ENCODE measurements at places on chromosomes 12 and 14.

DNA sequence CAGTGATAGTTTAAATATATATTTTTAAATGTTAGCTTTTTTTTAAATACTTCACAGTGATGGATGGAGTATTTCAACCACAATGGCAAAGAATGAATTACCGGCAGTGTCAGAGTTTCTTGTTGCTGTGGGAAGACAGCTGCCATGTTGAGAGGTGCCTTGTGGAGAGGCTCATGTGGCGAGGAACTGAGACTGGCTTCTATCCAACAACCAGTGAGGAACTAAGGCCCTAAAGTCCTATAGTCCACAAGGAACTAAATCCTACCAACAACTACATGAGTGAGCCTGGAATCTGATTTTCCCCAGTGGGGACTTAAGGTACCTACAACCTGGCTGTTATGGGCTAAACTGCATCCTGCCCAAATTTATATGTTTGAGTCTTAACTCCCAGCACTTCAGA is 220.2 kb upstream of the PLEKHG7 start:
- no peak for DNase-seq

DNA sequence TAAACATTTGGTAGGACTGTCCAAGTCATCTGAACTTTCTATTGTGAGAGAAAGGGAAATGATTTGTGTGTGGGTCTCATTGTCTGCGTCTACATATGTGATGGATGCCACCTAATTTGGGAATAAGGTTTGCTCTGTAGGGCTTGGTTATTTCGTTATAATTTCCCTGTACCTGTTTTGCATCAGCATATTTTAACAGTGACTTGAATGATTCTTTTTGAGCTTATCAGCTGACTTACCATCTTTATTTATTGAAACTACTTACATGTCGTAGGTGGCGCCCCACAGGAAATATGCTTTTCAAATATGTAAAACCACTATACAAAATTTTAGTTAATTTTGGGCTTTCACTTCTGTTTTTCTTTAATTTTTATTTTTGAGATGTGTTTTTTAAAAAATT is 56.5 kb upstream of the BCAT1 start:
- no peak for DNase-seq

DNA sequence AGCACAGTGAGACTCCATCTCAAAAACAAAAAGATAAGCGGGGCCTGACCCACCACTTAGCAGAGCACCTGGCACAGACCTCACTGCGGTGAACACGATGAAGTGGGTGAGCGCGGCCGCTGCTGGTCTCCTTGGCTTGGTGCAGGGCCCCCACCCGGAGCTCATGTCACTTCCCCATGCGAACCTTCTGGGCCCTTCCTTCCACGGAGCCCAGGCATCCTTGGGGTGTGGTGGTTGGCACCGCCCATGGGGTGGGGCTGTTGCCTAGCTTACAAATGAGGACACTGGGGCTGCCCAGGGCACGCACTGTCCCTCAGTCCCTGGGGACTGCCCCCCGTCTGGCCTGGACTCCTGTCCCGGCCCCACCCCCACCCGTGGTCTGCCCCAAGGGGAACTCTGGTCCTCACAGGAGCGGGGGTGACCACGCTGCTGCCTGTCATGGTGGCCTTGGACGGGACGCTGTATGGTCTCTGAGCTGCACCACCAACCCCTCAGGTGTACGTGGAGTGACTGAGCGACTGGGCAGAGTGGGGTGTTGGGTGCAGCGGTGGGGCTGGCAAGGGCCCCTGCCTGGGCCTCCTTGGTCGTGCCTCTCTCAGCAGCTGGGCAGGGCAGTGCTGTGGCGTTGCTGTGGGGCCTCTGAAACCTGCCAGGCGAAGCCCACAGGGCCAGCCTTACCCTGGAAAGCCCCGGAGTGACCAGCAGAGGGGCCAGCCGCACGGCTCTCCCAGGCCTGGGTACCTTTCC is 15.3 kb downstream of the FBRSL1 start:
- DNase-seq, result no peak

DNA sequence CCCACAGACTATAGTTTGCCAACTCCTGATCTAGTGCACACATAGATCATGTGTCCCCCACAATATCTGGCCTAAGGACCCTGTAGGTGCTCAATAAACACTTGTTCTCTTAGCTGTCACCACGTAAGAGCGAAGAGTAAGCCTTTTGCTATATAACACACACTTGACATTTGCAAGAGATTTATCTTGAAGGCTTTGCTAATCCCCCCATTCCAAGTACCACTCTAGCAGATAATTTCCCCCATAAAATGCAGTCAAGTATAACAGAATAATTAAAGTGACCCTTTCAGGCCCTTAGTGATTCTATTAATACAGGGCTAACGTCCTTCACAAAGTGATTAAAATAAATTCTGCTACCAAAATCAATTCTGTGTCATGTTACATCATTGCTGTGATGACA is 87.5 kb downstream of the PLXNC1 start:
- no peak for DNase-seq

GRCh38 chr14:37122919-37123639 is 49.3 kb downstream of the SLC25A21 start:
- no peak for DNase-seq

GRCh38 chr12:75623631-75624154 is 112.3 kb upstream of the KRR1 start:
- DNase-seq, result no peak

DNA sequence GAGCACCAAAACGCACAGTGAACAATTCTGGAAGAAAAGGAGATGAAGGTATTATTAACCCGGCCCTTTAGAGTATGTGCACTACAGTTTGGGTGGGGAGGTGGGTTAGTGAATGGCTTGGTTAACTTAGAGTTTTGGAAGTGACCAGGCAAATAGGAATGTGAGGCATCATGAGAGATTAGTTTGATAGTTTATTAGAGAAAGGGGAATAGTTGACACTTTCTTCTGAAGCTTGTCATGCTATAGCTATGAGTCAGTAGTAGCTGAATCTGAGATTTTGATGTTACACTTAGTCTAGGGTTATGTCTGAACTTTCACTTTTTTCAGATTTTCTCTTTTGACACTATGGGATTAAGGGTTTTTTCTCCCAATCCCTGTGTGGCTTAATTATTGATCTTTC is 567.2 kb downstream of the SNAPC1 start:
- no peak for DNase-seq

- no peak for DNase-seq
Measured at GRCh38 chr12:11658791-11659190, 9.3 kb downstream of the ETV6 start.

GRCh38 chr14:95713596-95714371 is at the start of gene TCL1A:
Gene TCL1A (minus strand): TSS chr14:95714125. CDS start chr14:95714066, 59 bp downstream.
- no peak for DNase-seq

- DNase-seq, result no peak
Measured at GRCh38 chr12:23431006-23431405, 518.5 kb downstream of the SOX5 start.

GRCh38 chr14:39988939-39989338 is 556.7 kb upstream of the FBXO33 start:
- no peak for DNase-seq

DNA sequence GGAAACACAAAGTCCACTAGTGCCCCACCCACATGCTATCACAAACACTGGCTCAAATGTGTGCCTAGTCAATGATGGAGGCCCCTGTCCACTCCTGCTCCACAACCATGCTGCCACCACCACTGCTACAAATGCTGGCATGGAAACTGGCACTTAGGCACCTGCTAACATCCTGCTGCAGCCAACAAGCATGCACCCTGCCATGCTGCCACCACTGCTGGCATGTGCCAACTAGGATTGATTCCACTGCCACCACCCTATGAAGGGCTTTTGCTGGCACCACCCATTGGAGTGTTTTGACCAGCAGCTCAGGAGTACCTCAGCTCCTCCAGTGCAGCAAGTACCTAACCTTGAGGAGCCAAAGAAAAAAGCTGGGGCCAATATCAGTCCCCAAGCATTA is 236.6 kb downstream of the CCDC59 start:
- no peak for DNase-seq

DNA sequence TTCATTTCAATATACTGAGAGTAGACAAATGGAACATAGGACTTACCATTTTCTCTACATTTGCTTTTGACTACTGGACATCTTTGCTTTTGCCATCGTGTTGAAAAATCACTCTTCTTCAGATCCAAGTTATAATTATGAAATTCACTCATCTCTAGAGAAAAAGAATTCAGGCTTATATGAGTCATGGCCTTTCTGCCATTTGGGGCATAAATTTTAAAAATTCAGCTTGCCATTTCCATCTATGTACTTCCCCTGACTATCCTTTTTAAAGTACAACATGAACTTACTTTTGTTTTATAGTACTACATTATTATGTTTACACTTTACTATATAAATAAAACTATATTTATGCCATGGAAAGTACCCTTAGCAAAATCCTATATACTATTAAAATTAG is 3.0 kb downstream of the KLRK1 start:
- no peak for DNase-seq

GRCh38 chr12:92860521-92860920 is 68.6 kb downstream of the EEA1 start:
- DNase-seq, result no peak

DNA sequence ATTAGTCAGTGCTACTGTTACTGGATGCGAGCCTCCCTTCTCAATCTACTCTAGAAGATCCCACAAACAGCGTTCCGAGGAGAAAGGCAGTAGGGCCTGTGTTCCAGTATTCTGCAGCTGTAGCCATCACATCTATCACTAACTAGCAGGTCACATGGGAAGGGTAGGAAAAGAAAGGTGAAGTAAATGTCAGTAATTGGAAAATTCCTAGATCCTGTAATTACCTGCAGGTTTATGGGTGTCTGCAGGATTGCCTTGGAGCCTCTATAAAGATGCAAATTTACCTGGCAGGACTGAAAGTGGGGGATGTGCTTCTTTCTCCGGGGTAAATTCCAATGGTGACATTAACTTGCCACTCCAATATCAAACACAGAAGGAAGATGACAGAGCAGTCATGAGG is 77.8 kb downstream of the FERMT2 start:
- DNase-seq, result no peak

- DNase-seq, result no peak
Measured at GRCh38 chr12:6826125-6826733, 2.0 kb upstream of the P3H3 start.

GRCh38 chr14:65054471-65055085 is 47.7 kb downstream of the MAX start:
- no peak for DNase-seq

DNA sequence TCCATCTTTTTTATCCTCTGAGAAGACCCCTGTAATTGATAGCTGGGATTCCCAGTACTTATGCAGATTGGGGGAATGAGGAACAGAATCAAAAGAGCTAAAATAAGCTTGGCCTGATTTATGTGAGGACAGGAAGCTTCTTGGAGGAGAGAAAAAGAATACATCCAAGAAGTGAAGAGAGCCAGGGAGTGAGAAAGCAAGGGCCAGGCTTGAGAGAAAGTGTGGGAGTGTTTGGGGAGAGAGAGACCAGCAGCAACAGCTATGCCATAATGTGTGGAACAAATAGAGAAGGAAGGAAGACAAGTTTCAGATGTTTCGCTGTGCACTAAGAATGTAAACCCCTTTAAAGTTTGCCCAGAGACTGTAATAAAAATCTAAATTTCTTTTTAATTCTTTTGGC is 4.0 kb upstream of the CCDC184 start:
- no peak for DNase-seq

GRCh38 chr14:68042586-68043210 is 223.1 kb downstream of the RAD51B start:
- no peak for DNase-seq

DNA sequence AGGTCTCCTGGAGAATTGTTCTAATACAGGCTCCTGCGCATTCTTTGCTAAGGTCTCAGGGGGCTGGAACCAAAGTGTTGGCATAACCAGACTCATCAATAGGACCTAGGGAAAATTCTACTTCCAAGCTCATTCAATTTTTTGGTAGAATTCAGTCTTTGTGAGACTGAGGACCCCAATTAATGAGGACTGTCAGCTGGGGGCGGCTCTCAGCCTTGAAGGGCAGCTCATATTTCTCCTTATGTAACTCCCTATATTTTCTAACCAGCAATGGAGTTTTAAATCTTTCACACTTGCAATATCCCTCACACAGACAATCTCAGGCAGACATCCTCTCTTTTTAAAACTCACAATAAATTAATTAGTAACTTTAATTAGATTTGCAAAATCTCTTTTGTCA is 476.4 kb upstream of the LRFN5 start:
- DNase-seq, result no peak

DNA sequence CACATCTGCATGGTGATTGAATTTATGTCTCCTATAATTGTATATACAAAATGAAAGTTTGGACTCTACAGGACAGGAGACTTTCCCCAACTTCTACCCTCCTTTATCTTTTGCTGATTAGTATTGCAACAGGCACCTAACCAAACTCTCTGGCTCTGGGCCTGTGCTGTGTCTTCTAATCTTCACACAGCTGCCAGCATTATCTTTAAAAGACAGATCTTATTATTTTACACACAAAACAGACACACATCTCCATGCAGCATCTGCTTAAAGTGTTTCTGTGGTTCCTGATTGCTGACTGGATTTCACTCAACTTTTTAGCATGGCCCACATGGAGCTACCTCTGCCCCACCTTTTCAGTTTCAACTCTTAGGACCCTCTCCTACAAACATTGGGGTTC is 154.9 kb upstream of the PELI2 start:
- DNase-seq, result no peak

DNA sequence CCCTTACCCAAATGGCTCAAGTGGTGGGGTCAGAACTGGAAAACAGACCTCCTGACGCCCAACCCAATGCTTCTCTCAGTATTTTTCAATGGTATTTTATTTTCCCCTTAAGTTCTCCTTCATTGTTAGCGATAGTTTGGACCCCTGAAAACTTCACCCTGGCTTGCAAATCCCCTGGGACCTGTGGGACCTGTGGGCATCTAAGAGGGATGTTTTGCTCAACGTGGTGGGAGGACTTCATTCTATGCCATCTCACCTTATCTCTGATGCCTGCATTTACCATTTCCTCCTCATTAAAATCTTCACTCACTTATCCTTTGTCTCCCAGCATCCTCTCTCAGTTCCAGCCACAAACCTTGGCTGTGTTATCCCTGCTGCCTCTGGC is 59.4 kb upstream of the GZMB start:
- DNase-seq, result no peak

DNA sequence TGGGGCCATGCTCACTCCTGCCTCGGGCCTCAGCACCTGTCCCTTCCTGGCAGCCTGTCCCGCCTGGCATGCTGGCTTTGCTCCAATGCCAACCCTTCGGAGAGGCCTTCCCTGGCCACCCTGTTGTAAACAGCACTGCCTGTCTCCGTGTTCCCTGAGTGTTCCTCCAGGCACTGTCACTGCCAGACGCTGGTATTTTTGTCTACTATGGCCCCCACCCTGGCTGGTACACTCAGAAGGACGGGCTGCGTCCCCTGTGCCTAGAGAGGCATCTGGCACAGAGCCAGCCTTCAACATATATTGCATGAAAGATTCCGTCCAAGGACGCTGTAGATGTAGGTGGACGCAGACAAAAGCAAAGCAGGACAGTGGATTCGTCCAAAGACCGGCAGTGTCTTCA is 2.7 kb upstream of the ASPG start:
- DNase-seq, result no peak

GRCh38 chr12:107133462-107133861 is 40.1 kb upstream of the CRY1 start:
- no peak for DNase-seq

GRCh38 chr12:29782285-29782870 is 1.4 kb downstream of the TMTC1 start:
- DNase-seq, result no peak

- DNase-seq, result no peak
Measured at GRCh38 chr14:50469982-50470381, 62.4 kb downstream of the MAP4K5 start.

- no peak for DNase-seq
Measured at GRCh38 chr12:79191391-79191790, 326.8 kb downstream of the SYT1 start.

All from activated CD4-positive, alpha-beta T cell treated with anti-CD3 and anti-CD28 coated beads for 24 hours (primary cell).